ENCODE measurements at places on chromosomes 16 and 17.

- DNase-seq, result peak; percentile 12
These were observed 154.2 kb downstream of the MRM1 start for GRCh38 chr17:36755586-36755985.

DNA sequence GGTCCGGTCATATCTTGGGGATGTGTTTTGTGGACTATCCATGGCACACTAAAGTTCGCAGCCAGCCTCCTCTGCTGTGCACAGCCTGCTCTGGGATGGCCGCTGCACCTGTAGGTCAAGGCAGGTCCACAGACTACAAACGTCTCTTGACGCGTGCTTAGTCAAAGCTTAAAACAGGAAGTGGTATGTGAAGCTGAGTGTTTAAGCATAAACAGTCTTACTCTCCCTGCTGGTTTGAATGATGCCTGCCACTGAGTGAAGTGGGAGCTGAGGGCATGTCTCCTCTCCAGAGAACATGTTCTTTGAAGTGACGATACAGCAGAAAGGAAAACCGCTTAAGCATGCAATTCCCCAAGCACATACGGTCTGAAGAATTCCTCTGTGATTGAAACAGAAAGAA, 365.6 kb downstream of the SLC39A11 start:
- no peak for DNase-seq

- peak; percentile 43 for DNase-seq
These were observed 7.5 kb upstream of the CDH5 start for GRCh38 chr16:66359012-66359411.

- no peak for DNase-seq
These were observed 51.2 kb upstream of the CHMP6 start for GRCh38 chr17:80940171-80941123.

DNA sequence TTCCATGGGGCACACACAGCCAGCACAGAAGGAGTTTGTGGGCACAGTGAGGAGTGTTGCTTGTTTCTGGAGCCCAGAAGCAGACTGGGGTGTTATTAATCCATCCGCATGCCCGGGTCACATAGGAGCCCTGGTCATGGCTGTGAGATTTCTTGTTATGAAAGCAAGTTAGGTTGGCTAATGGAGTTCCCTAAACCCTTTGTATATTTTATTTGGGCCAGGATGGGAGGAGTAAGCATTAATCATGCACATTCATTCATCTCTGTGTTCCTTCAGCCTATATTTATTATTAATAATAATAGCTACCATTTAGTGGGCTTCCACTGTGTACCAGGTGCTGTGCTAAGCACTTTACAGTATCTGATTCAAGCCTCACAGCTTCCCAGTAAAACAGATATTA, 200.6 kb upstream of the CDH5 start:
- DNase-seq, result no peak

DNA sequence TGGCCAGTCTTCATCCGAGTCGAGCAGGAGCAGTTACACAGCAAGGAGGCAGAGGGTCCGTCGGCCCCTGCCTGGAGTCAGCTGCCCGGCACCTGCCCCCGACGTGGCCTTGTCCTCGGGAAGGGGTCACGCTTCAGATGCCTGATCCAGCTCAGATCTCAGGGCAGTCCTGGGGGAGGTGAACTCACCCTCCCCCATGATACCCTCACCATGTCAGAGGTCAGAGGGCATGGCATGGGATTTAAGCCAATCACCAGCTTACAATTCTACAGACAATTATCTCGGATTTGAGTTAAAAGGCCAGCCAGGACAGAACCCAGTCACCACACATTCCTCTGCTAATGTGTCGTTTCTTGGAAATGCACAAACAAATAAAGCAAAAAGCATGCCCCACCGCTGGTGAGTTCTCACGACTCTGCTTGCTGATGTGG, 211.3 kb downstream of the FOXL1 start:
- DNase-seq, result no peak

DNA sequence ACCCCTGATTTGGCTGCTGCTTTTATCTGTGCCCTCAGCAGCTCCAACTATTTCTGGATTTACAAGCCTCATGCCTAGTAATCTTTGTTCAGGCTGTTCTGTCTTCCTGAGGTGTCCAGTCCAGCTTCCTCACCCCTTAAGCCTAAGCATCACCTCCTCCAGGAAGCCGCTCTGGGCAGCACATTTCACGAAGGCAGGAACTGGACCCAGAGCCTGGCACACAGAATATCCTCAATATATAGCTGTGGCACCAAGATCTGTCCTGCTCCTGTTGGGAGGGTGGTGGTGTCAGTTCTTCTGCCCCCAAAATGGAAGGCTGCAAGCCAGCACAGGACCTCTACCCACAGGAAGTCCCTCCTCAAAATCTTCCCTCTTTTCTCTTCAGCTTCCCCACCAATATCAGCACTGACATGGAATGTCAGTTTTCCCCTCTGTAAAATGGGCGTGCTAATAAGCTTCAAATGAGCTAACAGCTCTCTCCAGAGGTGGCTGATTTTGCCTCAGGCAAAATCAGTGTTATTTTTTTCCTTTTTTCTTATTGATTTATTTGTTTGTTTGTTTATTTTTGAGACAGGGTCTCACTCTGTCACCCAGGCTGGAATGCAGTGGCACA, 6.9 kb upstream of the NEUROD2 start:
- DNase-seq, result no peak

Measured in cardiac muscle cell (in vitro differentiated cells and primary cell).